Substantia nigra (tissue), 51 donors: ENCODE measurements at places on chromosomes 3 and 15.

DNA sequence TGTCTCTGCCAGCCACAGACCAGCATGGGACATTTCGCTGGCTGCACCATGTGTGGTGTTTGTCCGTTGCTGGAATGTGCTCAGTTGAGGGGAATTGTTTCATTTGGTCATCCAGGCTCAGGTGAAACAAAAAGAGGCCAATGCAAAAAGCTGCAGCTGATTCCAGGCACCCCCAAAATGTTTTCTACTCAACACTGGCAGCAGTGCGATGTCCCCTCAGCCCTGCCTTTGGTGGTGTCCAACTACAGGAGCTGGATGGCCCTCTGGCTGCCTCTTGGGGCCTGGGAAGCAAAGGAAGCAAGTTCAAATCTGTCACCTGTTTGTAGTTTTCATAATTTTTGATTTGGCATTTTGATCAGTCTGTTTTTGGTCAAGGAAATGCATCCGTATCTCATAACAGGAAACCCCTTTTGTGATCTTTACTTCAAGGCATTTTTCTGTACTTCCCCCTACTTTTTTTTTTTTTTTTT is 141.8 kb downstream of the EEFSEC start:
- DNase-seq: no peak

DNA sequence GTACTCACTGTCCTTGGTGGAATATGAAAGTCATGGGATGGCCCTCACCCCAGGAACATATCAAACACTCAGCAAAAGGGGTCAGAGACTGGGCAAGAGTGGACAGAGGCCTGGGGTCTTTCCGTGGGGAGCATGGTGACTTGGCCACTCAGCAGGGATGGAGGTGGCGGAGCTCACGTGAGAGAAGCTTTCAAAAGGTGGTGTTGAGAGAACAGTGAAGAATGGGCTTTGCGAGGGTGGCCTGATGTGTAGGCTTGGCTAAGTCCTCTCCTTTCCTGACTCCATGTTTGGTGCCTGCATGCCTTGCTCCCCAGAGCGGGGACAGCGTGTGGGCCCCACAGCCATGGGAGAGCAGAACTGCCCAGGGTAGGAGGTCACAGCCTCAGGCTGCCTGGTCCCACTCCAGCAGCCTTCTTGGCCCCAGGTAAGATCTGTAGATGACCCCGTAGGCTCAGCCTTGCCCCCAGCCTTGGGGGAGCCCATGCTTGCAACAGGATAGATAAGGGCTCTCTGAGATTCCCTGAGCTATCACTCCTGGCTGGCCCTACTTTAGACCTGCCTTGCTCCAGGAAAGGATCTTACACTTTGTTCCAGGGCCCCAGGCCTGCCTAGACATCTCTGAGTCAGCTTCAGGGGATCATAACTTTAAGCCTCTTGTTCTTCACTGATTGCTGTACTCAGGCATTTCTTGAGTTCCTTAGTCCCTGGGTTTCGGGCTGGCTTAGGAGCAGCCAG is 17.0 kb downstream of the RPLP1 start:
- no peak for DNase-seq

GRCh38 chr3:170420307-170420821 is 1.7 kb downstream of the CLDN11 start:
- no peak for DNase-seq

GRCh38 chr15:80929689-80930088 is 59.9 kb downstream of the MESD start:
- DNase-seq: no peak

DNA sequence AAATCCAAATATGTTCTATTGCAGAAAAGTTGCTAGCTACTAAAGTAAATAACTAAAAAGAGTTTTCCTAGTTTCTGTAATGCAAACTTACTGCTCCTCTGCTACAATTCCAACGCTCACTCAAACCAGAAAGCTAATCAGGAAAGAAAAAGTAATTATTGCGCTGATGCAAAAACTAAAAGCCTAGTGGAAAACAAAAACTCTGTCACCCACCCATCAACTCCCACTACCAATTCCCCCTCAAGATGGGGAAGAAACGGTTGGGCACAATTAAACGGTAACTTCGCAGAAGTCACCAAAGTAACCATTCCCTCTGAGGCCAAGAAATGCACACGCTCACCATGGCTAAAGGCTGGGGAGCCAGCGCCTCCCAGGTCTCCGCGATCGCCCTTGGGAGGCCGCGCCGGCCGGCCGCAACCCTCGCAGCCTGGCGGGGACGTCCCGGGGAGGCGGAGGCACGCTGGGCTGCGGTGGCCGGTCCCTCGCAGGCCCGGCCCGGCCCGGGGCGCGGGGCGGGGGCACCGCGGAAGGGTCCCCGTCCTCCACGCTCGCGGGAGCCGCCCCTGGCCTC is 684 bp downstream of the SLTM start:
- peak; percentile 57 for DNase-seq

- DNase-seq: no peak
These were observed 124.2 kb downstream of the GHSR start for GRCh38 chr3:172323894-172324610.

- DNase-seq: no peak
These were observed 33.7 kb downstream of the SLC24A1 start for GRCh38 chr15:65655457-65655856.

DNA sequence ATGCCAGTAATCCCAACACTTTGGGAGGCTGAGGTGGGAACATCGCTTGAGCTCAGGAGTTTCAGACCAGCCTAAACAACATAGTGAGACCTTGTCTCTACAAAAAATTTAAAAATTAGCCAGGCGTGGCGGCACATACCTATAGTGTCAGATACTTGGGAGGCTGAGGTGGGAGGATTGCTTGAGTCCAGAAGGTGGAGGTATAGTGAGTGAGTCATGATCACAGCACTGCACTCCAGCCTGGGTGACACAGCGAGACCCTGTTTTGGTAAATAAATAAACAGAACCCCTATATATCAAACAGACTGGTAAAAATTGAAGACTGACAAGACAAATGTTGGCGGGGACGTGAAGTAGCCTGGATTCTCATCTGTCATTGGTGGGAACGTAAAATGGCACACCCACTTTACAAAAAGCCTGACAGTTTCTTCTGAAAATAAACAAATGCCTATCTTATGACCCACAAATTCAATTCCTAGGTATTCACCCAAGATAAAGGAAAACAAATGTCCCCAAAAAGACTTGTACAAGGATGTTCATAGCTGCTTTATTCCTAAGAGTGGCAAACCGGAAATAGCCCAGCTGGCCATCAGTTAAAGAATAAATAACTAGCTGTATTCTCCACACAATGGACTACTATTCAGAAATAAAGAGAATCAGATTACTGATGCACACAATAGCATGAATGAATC is 47.0 kb upstream of the GK5 start:
- no peak for DNase-seq

DNA sequence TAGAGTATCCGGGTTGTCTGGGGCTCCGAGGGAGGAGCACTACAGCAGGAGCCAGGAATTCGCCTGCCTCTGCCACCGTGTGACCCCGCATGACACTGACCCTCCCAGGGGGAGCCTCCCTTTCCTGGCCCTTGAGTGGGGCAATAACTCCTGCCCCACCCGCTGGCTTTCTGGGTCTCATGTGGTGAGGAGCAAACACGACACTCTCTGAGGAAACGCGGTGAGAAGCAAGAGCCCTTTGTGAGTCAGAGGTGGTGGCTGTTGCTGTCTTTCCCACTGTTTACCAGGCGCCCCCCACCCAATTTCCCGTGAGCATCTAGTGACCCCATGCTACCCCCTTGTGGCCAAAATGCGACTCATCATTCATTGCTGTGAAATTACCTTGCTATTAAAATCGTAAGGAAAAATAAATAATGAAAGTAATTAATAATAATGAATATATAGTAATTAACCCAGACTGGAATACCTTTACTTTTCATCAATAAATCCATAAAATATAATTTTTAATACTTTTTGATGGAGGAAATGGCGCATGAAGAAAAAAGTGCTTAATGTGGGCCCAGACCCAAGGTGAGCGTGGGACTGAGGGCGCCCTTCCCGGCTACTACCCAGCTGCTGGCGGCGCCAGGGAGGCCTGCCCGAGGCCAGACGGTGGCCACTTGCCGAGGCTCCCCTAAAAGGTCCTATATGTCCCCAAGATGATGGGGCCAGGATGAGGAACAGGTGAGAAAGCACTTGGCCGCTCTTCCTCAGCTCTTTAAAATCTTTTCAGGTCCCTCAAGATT is 29.3 kb downstream of the CCNL1 start:
- DNase-seq: no peak

- no peak for DNase-seq
These were observed 131.9 kb downstream of the ANO10 start for GRCh38 chr3:43489930-43490329.

- no peak for DNase-seq
These were observed 73.6 kb downstream of the HMG20A start for GRCh38 chr15:77494073-77494867.

DNA sequence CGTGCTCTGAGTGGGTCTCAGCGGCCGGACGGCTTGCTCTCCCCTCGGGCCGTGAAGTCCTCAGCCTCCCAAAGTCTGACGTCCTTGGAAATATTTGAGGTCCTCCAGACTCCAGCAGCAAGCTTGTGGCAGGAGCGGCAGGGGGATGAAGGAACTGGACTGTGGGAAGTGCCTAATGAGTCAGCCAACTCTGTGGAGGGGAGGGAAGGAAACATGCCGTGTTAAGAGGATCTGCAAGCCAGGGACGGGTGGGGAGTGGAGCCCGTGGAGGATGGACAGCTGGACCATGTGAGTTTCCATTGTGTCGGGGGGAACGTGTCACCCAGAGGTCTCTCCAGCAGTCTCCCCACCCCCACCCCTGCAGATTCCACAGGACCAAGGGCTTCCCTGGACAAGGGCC is 39.4 kb upstream of the IDH2 start:
- no peak for DNase-seq

- DNase-seq: no peak
These were observed 12.0 kb downstream of the TERB2 start for GRCh38 chr15:44968475-44968874.

GRCh38 chr15:84818261-84819131 is 1.3 kb downstream of the ALPK3 start:
- DNase-seq: no peak

DNA sequence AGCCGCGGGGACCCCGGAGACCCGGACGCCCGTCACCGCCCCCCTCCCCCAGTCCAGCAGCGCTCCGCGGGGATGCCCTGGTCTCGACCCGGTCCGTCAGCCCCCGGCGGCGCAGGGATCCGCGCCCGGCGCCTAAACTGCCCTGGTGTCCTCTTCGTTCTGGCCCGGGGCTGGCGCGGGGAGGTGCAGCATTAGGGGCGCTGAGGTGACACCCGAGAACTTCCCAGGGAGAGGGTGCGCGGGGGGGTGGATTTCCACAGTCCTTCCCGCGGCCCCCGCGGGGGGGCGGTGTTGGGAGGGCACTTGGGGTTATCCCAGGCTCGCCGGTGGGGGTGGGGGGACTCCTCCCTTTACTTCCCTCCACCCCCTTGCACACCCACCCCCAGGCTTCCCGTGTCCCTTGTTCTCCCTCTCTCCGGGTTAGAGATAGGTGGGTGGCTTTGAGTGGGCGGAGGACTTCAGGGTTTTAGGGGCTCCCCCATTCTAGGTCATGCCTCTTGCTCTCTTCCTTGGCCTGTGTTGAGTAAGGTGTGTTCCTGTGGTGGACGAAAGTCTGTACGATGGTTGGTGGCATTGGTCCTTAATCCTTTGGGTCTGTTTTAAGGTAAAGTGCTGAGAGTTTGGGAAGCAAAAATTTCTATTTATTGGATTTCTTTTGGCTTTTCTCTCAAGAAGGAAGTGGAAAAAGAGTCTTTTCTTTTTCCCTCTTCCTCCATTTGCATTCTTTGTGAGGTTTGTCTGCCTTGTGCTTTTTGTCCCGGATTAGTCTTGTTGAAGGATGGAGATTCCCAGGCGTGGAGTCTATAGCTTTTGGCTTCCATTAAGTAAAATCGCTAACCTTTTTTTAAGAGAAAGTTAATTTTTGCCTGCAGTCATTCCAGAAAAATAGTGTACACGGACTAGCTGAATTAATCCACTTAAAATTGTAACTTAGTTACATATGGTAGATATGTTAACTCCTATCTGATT is 811 bp downstream of the SKIL start:
- DNase-seq: peak; percentile 78

- DNase-seq: no peak
These were observed 21.9 kb upstream of the RPL29 start for GRCh38 chr3:52017586-52017985.

DNA sequence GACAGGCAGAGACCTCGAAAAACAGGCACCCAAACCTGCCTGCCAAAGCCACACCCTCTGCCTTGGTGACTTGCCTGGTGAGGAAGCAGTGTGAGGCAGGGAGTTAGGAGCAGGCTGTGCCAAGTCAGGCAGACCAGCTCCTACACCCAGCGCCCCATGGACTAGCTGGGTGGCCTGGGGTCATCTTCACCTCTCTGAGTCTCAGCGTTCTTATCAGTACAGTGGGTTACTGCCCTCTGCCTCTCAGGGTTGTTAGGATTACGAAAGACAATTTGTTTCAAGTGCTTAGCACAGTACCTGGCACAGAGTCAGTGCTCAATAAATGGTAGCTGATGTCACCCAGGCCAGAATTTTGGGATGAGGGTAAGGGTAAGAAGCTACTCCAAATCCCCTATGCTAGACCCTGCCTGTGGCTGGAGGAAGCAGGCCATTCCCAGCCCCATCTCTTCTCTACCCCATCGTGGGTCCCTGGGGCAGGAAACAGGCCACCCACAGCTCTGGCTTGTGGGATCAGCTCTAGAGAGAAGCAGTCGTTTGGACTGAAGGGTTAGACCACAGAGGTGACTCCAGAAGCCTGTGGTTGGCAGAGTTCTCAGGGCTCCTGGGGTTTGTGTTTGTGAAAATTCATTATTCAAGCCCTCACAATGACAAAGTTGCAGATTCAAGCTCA is 10.1 kb downstream of the SLC51B start:
- DNase-seq: no peak

DNA sequence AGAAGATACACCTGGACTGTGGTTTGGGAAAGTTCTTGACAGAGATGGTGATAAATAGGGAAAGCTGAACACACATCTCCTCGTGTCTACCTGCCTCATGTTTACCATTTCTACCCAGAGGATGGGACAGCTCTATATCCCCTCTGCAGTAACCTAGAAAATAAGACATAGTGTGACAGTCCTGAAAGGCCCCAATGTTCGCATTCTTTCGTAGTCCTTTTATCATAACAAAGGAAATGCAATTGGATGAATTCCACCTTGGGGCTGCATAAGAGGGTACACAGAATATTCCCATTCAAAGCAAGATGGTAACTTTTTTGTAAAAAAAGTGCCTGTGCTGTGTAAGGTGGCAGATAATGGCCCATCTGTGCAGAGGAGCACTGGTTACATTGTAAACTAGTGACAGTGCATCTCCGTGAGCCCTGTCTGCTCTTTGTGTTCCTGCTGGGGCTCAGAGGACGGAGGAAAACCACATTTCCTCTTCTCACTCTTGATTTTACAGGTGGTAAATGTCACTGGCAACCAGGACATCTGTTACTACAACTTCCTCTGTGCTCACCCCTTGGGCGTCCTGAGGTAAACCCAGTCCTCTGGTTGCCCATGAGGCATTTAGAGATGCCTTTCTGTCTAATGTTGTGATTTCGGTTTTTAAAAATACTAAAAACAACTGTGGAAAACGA is 74.3 kb downstream of the SIDT1 start:
- DNase-seq: no peak

DNA sequence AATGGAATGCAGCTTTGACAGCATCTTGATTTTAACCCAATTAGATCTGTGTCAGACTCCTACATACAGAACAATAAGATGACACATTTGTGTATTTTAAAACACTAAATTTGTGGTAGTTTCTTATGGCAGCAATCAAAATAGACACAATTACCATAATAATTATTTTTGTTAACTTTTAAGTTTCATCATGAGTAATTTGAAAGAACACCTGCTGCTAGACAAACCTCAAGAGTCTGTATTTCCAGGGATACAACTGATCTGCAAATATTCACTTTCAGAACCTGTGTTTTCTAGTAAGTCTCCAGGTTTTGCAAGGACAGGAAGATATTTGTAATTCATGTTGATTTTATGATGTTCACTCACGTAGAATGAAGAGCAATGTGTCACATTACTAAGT is 736.8 kb downstream of the DIPK2A start:
- no peak for DNase-seq
